ENCODE measurements at places on chromosomes 11 and 22. TPM values are rescaled to one million over a fixed set of nuclear protein-coding genes. Genes with fewer than 3 reads are reported as not detected.
A peak's percentile ranks its signal among the peaks of the same experiment; 100 is the strongest.

BBS1 gene
- 20.5 TPM for total RNA-seq

UNC93B1 gene
- total RNA-seq = 13.5 TPM

HORMAD2 gene
- not detected for total RNA-seq

FAM111B gene
- total RNA-seq = 26.7 TPM

- H3K4me1 ChIP-seq = peaks cover 33% of the 10 kb centered on the region
- no peak overlapping the region for H3K4me3 ChIP-seq
- H3K36me3 ChIP-seq = no peaks in the 10 kb centered on the region
- peak overlapping the region; percentile 89 for H3K27ac ChIP-seq
- peak; percentile 53 for DNase-seq
These were observed 12.0 kb downstream of the RELA start for GRCh38 chr11:65650547-65651338.

- peak overlapping the region; percentile 88 for H3K27ac ChIP-seq
- peak overlapping the region; percentile 93 for H3K4me3 ChIP-seq
- peaks cover 51% of the 10 kb centered on the region for H3K4me1 ChIP-seq
- DNase-seq = peak; percentile 61
These were observed 69.8 kb upstream of the TNRC6B start for GRCh38 chr22:40107851-40108378.

DNA sequence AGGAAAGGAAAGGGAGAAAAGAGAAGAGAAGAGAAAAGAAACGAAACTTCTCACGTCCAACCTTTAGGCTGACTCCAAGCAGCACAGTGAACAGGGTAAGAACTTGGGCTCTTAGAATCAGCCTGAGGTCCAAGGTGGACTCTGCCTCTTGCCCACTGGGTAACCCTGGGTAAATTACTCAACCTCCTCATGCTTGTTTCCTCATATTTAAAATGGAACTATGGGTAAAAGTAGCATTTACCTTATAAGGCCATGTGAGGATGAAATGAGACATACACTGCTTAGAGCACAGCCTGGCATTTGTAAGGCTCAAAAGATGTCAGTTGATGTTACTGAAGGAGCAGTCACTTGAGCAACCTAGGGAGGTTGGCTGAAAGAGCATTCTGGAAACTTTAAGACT is 107.9 kb downstream of the C11orf58 start:
- DNase-seq = no peak
- no peaks in the 10 kb centered on the region for H3K27me3 ChIP-seq
- no peaks in the 10 kb centered on the region for H3K36me3 ChIP-seq
- no peak overlapping the region for H3K27ac ChIP-seq
- H3K4me3 ChIP-seq = no peak overlapping the region

DNA sequence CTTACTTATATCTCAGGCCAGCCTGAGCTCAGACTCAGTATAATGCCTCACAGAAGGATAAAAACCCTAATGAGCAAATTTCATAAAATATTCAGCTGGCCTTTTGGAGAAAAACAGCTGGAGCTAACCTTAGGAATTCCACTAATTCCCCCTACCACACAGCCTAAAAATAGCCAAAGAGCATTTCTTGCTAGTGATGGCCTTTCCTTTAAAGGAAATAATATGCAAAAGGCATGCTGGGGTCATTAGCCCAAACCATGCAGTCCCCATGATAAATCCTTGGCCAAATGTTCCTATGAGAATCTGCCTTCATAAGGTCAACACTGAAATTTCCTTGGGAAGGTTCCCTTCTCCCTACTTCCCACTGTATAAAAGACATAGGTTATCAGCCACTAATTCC is 38.2 kb downstream of the SYTL2 start:
- H3K36me3 ChIP-seq = peaks cover 15% of the 10 kb centered on the region
- peak overlapping the region; percentile 17 for H3K27ac ChIP-seq
- H3K27me3 ChIP-seq = no peaks in the 10 kb centered on the region
- no peak overlapping the region for H3K4me3 ChIP-seq

- H3K36me3 ChIP-seq = peaks cover 10% of the 10 kb centered on the region
- H3K4me3 ChIP-seq = no peak overlapping the region
- no peaks in the 10 kb centered on the region for H3K27me3 ChIP-seq
These were observed 85.7 kb downstream of the TBC1D22A start for GRCh38 chr22:46848197-46848596.

- H3K27me3 ChIP-seq = no peaks in the 10 kb centered on the region
- H3K27ac ChIP-seq = peak overlapping the region; percentile 79
- DNase-seq = no peak
- H3K4me1 ChIP-seq = peaks cover 18% of the 10 kb centered on the region
- no peaks in the 10 kb centered on the region for H3K36me3 ChIP-seq
These were observed 1.2 kb upstream of the CASTOR1 start for GRCh38 chr22:30290342-30291057.

DNA sequence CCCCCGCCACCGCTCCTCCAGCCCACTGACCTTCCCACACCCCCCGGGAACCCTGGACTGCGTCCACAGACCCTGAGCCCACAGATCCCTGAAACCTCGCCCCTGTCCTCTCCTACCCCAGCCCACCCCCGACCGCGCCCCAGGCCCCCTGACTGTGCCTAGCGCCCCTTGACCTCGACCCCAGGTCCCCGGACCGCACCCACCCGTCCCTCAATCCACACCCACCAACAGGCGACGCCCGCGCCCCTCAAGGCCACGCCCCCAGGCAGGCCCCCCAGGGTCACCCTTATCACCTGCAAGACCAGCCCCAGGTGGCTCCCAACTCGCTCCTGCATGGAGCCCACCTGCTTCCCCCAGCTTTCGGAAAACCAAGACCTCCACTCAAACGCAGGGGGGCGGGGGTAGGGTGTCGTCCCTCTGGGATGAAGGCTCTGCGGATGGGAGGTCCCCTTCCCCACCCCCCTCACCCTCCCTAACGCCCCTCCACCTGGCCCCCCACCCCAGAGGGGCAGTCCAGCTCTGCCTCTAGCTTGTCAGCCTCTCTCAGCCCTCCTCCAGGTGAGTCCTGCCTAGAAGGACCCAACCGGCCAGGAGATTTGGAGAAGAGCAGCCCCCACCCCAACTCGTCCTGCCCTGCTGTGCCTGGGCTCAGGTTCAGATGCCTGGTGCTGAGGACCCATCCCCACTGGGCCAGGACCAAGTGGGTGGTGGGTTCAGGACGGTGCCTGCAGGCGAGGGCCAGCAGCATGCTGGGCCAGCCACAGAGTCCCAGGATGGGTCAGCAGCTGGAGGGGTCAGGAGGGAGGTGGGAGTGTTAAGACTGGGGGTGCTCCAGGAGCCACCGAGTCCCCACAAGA is 3.1 kb upstream of the IL17REL start:
- H3K4me3 ChIP-seq = no peak overlapping the region
- peak; percentile 49 for DNase-seq
- no peaks in the 10 kb centered on the region for H3K36me3 ChIP-seq
- no peaks in the 10 kb centered on the region for H3K4me1 ChIP-seq
- H3K27me3 ChIP-seq = peaks cover 16% of the 10 kb centered on the region

DNA sequence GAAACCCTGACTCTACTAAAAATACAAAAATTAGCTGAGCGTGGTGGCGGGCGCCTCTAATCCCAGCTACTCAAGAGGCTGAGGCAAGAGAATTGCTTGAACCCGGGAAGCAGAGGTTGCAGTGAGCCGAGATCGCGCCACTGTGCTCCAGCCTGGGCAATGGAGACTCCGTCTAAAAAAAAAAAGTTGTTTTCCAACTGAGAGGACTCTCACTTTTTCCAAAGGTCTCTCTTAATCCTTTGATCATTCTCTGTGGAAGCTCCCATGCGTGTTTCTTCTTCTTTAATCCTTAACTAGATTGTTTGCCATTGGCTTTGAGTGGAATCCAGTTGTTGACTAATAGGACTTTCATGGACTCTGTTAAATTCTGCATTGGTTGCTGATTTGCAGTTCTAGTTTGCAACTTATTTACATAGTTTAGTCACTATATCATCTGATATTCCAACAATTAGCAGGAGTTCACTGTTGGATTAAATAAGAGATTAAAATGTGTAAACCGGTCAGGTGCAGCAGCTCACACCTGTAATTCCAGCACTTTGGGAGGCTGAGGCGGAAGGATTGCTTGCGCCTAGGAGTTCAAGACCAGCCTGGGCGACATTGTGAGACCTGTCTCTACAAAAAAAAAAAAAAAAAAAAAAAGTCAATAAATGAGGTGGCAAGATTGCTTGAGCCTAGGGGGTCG is 79.7 kb downstream of the C22orf31 start:
- no peak overlapping the region for H3K27ac ChIP-seq
- no peak for DNase-seq
- H3K4me3 ChIP-seq = no peak overlapping the region
- H3K4me1 ChIP-seq = peaks cover 13% of the 10 kb centered on the region

GRCh38 chr11:5197536-5197935 is 2.9 kb downstream of the OR51V1 start:
- peaks cover under 1% of the 10 kb centered on the region for H3K27me3 ChIP-seq
- H3K4me3 ChIP-seq = no peak overlapping the region
- no peaks in the 10 kb centered on the region for H3K36me3 ChIP-seq
- H3K27ac ChIP-seq = no peak overlapping the region

PHLDB1 gene
- 2.6 TPM for total RNA-seq

GAL3ST1 gene
- total RNA-seq = not detected

DNA sequence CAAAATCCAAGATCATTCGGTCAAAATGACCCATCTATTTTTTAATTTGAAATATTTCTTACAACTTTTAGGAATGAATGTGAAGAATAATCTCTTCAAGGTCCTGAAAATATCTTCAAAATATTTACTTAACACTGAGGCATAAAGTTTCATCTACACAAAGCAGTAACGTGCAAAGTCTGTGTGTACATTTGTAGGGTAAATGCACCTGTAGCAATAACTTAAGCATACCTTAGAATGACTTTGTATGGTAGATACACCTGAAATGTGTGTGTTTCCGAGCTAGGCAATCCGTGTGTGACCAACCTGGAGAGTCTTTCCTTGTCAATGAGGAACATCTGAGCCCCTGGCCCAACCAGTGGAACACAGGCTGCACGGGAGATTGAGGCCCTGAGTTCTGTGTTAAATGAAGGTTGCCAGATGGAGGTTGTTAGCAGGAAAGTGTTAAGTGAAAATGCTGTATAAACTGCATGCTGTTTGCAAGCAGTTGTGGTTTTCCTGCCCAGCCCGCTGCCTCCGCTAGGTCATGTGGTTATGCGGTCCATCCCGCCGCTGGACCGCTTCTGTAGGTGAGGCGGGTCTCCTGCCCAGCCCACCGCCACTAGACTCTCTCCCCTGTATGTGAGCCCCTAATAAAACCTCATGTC is 7.6 kb upstream of the CTR9 start:
- no peak overlapping the region for H3K27ac ChIP-seq
- H3K4me1 ChIP-seq = peaks cover 30% of the 10 kb centered on the region
- H3K4me3 ChIP-seq = peak overlapping the region; percentile 54
- H3K36me3 ChIP-seq = no peaks in the 10 kb centered on the region

GRCh38 chr22:50179937-50180726 is 5.6 kb upstream of the TRABD start:
- peaks cover 15% of the 10 kb centered on the region for H3K4me1 ChIP-seq
- H3K27me3 ChIP-seq = peaks cover 8% of the 10 kb centered on the region
- no peak overlapping the region for H3K4me3 ChIP-seq
- no peak overlapping the region for H3K27ac ChIP-seq
- no peaks in the 10 kb centered on the region for H3K36me3 ChIP-seq

GRCh38 chr22:50308597-50308935 is 1.1 kb upstream of the PLXNB2 start:
- peak overlapping the region; percentile 37 for H3K4me3 ChIP-seq
- no peak overlapping the region for H3K27ac ChIP-seq
- H3K4me1 ChIP-seq = peaks cover 4% of the 10 kb centered on the region
- no peaks in the 10 kb centered on the region for H3K36me3 ChIP-seq
- peaks cover 11% of the 10 kb centered on the region for H3K27me3 ChIP-seq

- H3K4me1 ChIP-seq = peaks cover 31% of the 10 kb centered on the region
- peak overlapping the region; percentile 62 for H3K27ac ChIP-seq
These were observed 18.0 kb downstream of the LSP1 start for GRCh38 chr11:1870721-1871466.

DNA sequence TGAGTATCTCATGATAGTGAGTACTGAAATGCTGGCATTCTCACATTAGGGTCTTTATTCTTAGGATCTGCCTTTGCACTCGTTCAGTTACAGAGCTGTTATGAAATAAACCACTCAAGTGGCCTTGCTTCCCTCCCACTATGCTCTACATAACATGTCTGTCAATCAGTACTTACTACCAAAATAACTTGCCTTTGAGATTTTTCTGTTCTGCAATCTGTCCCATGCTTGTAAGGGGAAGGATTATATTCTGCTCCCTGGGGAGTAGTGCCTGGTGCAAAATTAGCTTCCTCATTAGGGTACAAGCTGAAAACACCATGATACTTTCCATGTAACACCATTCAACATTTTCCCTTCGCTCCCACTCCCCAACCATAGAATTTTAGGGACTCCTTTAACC is 1.9 kb upstream of the GRAP2 start:
- peak overlapping the region; percentile 4 for H3K27ac ChIP-seq
- no peaks in the 10 kb centered on the region for H3K36me3 ChIP-seq
- no peak for DNase-seq

- H3K36me3 ChIP-seq = no peaks in the 10 kb centered on the region
- no peak overlapping the region for H3K27ac ChIP-seq
- H3K4me1 ChIP-seq = peaks cover under 1% of the 10 kb centered on the region
- no peak for DNase-seq
- H3K27me3 ChIP-seq = peaks cover 7% of the 10 kb centered on the region
These were observed 22.6 kb upstream of the OLFML1 start for GRCh38 chr11:7462706-7463105.

RASD2 gene
- 0.07 TPM for total RNA-seq

DNA sequence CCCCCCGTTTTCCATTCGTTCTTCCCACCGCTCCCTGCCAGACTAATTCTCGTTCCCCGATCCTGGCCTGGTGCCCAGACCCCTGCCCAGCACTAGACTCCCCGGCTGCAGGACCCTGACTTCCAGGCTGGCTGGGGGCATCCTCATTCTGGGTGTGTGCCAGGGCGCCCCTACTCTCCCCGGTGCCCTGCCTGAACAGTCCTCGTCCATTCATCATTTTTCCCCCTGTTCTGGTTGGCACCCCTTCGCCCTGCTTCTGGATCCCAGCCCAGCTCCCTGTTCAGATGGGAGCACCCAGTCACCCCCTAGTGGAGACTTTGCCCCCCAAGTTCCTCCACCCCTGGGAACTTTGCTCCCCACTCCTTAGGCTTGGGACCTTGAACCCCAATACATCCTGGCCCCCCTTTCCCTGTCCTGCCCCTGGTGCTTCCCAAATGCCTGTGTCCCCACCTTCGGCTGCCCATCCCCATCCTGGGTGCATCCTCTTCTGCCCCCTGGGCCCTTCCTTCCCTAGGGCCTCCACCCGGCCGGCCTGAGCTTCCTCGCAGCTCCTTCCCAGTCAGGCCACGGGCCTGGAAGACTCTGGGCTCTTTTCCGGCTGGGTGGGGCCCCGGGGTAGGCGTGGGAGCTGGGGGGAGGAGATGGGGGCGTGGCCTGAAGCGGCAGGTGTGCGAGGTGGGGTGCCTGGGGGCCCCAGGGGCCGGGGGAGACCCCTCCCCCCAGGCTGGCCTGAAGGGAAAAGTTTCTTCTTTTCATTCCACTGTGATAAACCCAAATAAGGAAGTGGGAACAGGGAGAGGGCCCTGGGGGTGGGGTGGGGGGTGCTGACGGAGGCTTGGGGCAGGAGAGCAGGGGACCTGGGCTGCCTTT is 908 bp downstream of the PLCB3 start:
- H3K4me1 ChIP-seq = peaks cover 12% of the 10 kb centered on the region
- H3K4me3 ChIP-seq = peak overlapping the region; percentile 89
- no peaks in the 10 kb centered on the region for H3K36me3 ChIP-seq
- H3K27ac ChIP-seq = peak overlapping the region; percentile 70
- no peaks in the 10 kb centered on the region for H3K27me3 ChIP-seq

GRCh38 chr11:126267650-126268049 is 1.0 kb downstream of the SRPRA start:
- H3K27me3 ChIP-seq = no peaks in the 10 kb centered on the region
- peak overlapping the region; percentile 98 for H3K27ac ChIP-seq
- peaks cover 38% of the 10 kb centered on the region for H3K36me3 ChIP-seq
- peaks cover 49% of the 10 kb centered on the region for H3K4me1 ChIP-seq

- H3K36me3 ChIP-seq = peaks cover 11% of the 10 kb centered on the region
- H3K27ac ChIP-seq = no peak overlapping the region
- H3K27me3 ChIP-seq = peaks cover 15% of the 10 kb centered on the region
- no peak for DNase-seq
- no peak overlapping the region for H3K4me3 ChIP-seq
These were observed 108.9 kb upstream of the NCAM1 start for GRCh38 chr11:112852143-112852866.
